HS-5 (cell line): ENCODE measurements at places on chromosomes 16 and 17.

DNA sequence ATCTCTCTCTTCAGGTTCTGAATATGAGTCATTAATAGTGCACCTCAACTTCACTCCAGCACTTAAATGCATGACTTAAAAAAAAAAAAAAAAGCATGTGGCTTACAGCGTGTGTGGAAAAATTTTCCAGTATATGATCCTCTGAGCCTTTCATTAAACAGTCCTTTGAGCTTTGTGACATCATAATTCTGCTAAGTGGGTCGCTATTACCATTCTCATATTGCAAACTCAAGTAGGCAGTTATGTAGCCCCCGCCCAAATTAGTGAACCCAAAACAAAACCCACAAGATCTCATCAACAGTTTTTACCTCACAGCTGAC, 672 bp downstream of the CMTR2 start:
- no peak for DNase-seq

GRCh38 chr16:4709481-4709880, 16.1 kb downstream of the NUDT16L1 start:
- DNase-seq: no peak

DNA sequence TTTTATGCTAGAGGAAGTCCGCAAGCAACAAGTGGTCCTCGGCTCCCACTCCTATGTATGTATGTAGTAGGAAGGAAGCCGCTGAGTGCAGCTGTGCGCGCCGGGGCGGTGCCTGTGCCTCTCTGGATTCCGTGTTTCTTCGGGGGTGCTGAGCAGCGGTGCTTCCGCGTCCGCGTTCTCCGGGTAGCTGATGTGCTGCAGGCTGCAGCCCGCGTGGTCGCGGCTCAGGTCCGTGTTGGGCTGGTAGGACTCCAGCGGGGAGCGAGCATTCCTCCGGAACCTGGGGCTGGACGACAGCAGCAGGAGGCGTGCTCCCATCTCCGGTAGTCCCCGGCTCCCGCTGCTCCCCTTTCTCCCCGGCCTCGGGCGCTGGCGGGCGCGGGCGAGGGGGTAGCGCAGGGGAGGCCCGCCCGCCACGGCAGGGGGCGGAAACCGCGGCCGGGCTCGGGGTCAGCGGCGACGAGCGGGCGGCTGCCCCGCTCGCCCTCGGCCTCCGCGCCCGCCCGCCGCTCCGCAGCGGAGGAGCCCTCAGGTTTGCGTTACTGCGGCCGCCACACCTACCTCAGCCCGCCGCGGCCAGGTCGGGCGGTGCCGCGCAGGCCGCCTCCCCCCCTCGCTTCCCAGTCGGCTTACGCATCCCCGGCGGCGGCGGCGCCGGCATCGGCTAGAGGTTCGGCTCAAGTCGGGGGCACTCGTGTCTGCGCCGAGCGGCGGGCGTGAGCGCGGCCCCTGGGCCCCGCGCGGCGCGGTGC, 487 bp downstream of the C17orf67 start:
- no peak for DNase-seq

DNA sequence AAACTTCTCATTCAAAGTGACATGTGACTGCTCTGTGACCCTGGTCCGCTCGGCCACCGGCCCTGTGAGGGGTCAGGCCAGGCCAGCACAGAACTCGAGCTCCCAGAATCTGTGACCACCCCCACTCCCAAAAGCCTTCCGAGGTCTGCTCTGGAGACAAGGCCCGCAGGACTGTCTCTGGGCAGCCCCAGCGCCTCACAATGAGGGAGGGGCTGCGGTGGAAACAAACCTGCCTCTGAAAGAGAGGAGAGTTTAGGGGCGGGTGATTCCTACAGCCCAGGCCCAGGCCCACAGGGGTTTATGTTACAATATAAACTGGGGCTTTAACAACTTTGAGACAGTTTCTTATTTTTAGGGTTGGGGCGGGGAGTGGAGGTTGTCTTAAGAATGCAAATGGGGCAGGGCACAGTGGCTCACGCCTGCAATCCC, 19.9 kb downstream of the IGFBP4 start:
- DNase-seq: no peak

DNA sequence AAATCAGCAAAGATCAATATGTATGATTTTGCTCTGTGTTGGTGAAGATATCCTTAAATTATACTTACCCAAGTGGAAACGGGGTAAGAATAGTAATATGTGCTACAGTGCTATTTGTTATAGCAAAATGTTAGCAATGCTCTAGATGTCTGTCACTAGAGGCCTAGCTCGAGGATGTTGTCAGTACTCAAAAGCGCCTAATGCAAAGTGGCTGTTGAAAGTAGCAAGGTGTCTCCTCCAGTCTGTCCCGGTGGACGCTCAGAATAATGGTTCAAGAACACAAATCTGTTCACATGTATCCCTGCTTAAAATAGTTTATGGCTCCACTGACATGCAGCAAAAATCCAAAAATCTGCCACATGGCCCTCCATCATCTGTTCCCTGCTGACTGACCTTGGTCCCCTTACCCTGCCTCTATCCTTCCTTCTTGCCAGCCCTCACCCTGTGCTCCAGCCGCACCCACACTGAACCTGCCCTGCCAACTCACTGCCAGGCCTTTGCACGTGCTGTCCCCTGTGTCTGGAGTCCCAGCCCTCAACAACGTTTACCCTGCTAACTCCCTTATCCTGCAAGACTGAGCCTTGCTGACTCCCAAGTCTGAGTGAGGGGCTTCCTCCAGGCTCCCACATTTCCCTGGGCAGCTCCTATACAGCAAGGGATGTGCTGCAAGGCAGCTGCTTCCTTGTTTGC, 9.6 kb upstream of the RNF112 start:
- no peak for DNase-seq
